Ammon's horn (tissue), 1 donor: ENCODE measurements at places on chromosomes 1 and 21.

DNA sequence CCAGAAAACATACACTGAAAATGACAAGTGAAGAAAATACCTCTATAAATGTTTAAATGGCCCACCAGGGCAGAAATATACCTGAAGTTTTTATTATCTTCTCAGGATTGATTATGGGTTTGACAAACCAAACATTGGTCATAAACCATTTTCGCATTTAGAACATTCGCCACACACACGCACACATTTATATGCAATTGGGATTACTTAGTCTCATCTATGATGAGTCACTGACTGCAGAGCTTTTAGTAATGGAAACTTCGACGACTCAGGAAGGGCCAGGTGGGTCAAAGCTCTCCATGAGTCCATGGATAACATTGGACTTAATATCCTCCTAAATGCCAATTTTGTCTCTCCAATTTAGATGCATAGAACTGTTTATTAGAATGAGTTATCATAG is 16.9 kb downstream of the NRDC start:
- no peak for DNase-seq

GRCh38 chr1:199955235-199955634 is 72.3 kb upstream of the NR5A2 start:
- DNase-seq = no peak

- no peak for DNase-seq
These were observed 113.3 kb upstream of the WNT4 start for GRCh38 chr1:22256213-22256512.

DNA sequence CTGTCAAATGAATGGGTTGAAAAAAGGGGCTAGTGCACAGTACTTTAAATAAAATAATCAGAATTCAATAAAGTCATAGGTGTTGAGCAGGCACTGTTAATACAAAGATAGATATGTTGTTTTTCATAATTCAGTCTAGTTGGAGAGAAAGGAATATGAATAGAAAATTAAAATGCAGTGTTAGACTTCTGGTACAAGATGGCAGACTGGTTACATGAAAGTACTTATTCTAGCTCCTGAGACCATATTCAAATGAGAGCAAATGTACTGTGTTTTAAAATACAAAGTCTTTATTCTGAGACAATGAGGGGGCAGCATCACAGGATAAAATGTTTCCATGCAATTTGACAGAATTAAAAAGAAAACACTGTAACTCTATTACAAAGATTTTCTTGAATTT is 542.1 kb downstream of the COL11A1 start:
- no peak for DNase-seq

DNA sequence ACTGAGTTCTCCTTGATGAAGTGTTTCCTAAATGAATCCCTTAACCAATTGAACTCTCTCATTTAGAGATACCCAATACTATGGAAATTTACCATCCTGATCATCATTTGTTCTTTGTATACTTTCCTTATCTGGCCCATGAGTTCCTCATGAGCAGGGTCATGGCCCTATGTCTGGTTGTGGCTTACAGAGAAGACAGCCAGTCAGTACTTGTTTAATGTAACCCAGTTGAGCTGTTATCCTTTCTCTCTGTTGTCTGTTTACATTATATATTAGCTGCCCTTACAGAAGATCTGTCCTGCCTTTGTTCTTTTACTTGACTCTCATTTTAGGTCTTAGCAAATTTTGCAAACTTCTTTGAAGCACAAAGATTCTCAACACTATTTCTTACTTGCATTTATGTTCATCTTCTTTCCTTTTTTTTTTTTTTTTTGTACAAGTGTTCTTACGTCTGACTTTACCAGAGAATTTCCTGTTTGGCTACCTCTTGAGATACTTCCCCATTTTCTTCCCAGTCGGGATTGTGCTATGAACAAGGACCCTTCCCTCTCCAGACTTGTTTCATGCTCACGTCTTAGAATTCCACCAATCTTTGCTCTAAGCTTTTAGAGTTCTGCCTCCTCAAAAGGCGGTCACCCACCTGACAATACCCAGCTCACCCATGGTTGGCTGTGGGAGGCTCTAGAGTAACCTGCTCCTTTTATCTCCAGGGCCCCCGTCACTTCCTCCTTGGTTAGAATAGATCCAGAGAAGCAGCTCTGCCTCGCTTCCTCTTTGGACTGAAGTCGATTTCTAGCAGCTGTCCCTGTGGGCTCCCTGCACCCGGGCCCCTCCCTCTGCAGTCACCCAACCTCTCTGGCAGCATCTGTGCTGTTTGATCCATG is 53.6 kb upstream of the RUNX1 start:
- DNase-seq = peak; percentile 67
